Posterior cingulate gyrus (tissue), 11 donors: ENCODE measurements at places on chromosomes 13 and 19.
A peak's percentile ranks its signal among the peaks of the same experiment; 100 is the strongest.

DNA sequence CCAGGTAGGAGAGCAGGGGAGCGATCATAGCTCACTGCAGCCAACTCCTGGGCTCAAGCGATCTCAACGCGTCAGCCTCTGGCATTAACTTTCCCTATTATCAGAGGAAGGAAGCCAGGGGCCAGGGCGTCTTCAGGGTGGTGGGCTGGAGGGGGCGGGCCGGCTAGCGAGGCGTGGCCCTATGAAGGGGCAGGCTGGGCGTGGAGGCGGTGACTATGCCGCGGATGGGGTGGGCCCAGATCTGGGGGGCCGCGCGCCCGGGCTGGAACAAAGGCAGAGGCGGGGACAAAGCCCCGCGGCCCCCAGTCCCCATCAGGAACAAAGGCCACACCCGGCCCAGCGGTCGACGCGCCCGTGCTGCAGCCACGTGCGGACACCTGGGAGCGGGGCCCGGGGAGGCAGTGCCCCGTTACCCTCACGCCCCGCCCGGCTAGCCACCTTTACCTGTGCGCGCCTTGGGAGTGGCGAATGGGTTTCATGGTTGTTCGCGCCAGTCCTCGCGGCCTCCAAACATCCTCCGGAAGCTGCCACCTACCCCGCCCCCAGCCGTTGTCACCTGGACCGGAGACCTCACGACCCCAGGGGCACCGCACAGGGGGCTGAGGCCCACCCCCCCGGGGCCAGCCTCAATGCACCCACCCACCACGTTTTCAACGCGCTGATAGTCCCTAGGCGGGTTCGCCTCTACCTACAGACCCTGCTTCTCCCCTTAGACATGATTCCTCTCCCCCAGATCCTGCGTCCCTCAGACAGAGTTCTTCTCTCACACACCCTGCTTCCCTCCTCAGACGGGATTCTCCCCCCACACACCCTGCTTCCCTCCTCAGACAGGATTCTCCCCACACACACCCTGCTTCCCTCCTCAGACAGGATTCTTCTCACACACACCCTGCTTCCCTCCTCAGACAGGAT is 5.4 kb upstream of the TRIM28 start:
- DNase-seq: peak; percentile 39

DNA sequence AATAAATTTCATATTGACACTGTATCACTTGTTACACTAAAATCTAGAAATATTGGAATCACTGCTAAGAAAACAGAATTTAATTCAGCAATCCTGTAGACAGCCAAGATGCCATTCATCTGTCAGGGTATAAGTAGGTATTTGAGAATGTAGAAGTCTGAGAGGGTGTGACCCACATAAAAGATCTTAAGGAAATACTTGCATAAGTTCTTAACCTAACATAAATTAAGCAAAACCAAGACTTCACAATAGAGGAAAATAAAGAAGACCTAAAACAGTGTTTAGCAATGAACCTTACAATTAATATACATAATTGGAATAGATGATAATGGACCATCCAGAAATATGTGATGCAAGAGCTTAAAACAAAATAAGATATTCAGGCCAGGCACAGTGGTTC is 636.2 kb downstream of the TBC1D4 start:
- no peak for DNase-seq

GRCh38 chr13:90806016-90806615 is 541.4 kb upstream of the MIR17HG start:
- DNase-seq: no peak

GRCh38 chr13:26220575-26220974 is 1.5 kb downstream of the RNF6 start:
- DNase-seq: no peak

DNA sequence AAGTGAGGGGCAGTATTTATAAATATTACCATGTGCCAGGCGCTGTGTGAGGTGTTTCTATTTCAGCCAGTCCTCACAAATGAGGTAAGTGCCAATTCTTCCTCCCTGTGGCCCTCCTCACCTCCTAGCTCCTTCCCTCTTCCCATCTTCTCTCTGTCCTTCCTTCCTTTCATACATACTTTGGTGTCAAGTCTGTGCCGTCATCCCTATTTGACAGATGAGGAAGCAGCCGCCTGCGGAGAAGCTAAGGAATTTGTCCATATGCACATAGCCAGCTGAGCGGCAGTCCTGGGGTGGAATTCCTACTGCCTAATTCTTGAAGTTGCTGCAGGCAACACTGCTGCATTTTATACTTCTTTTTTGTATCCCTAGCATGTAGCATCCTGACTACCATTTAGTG is 150.8 kb downstream of the B3GLCT start:
- no peak for DNase-seq

GRCh38 chr19:33374236-33374714 is 766 bp downstream of the CEBPG start:
- DNase-seq: no peak

GRCh38 chr19:48856921-48857320 is 11.5 kb downstream of the PLEKHA4 start:
- no peak for DNase-seq

GRCh38 chr19:11813703-11814028 is 407 bp upstream of the ZNF440 start:
- DNase-seq: no peak

DNA sequence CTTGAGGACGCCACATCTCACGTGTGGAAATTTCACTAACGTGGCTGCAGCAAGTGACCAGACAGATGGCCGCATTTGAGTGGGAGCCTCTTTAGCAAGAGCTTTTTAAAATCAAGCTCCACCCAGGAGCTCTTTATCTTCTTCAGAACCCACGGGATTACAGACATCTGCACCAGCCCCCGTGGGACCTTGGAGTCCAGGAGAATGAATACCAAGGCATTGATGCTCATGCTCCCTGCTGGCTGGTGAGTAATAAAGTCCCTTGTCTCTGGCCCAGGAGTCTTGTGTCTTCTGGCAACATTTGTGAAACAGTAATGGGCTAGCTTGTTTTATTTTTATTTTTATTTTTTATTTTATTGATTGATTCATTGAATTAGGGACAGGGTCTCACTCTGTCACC is 64.4 kb downstream of the TRPM4 start:
- no peak for DNase-seq

GRCh38 chr19:35612224-35612558 is 344 bp upstream of the HAUS5 start:
- DNase-seq: no peak

GRCh38 chr19:37695144-37695899 is 24.2 kb downstream of the ZNF607 start:
- DNase-seq: no peak

DNA sequence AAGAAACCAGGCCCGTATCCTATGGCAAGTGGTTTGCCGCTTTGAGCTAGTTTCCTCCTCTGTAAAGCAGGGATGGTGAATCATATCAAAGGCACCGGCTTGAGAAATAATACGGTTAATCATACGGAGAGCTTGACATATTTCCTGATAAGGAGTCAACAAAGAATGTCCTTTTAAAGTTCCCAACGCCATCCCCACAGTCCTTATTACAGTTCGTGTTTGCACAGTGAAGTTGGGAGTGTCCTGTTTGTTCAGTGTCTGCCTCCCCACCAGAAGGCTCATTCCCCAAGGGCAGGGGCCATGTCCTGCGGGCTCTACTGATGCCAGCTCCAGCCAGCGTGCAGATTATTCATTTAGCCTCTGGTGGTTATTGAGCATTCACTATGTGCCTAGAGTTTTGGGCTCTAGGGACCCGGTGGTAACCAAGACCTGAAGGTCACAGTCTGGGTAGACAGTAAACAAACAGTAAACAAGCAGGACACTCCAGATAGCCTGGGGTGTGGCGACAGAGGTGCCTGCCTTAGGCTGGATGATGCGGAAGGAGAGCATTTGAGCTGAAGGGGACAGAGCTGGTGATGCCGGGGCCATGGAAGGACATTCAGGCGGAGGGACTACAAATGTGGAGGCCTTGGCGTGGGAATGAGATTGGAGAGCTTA is 6.3 kb downstream of the GRAMD1A start:
- no peak for DNase-seq

DNA sequence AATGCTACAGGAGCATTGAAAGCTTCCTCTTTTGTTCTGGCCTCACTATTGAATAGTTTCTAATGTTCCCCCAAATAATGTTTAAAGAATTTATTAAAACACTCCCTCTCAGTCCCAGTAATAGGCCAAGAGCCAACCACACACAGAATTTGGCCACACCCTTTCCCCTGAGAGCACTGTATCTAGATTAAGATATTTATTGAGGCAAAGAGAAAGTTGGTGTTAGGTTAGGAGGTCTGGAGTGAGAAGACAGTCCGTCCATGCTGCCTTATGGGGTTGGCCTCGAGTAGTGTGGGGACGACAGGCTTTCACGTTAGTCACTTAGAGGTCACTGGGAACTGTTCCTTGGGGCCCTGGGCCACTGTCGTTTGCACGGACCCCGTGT is 122.9 kb upstream of the RNF113B start:
- no peak for DNase-seq

- DNase-seq: no peak
Measured at GRCh38 chr13:101612735-101613134, 160.3 kb downstream of the ITGBL1 start.

DNA sequence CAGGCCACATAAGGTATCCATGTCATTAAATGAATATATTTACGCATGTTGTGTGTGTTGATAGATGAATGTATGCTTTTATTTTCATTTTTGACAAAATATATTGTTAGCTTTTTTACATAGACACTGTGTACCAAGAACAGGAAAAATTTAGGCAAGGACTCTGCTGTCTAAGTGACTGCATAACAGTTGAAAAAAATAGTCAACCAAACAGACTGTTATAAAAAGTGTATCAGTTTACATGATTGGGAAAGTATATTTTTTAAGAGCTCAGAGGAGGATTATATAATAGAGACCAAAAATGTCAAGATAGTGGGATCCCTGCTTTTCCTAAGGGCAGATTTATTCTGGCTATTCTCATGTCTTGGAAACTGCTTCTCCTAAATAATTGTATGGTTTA is 858.0 kb downstream of the SLITRK1 start:
- DNase-seq: no peak

GRCh38 chr19:10921199-10921909 is 7.1 kb downstream of the YIPF2 start:
- no peak for DNase-seq

DNA sequence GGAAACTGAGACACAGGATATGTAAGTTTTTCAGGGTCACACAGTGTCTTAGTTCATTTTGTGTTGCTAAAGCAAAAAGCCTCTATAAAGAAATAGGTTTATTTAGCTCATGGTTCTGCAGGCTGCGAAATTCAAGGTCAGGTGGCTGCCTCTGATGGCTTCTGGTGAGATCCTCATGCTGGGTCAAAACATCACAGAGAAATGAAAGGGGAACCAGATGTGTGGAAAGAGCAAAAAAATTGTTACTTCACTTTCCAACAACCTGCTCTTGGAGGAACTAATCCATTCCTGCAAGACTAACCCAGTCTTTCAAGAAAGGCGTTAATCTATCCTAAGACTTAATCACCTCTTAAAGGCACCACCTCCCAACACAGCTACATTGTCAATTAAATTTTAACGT is 64.2 kb upstream of the UBL3 start:
- no peak for DNase-seq

DNA sequence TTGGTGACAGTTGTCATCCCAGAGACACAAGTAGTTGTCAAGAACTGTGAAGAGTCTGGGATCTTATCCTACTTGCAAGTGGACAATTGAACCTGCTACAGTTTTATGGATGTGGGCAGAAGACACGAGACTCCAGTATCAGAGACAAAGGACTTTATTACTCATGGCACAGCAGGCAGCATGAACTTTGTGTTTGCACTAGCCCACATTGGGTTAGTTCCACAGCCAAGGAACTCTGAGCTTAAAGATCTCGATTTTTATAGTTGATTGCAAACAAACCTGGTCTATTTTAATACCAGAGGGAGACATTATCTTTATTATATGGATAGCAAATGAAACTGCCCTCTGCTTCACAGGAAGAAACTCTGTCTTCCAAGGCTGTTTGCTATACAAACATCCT is 16.0 kb upstream of the TPM4 start:
- no peak for DNase-seq

DNA sequence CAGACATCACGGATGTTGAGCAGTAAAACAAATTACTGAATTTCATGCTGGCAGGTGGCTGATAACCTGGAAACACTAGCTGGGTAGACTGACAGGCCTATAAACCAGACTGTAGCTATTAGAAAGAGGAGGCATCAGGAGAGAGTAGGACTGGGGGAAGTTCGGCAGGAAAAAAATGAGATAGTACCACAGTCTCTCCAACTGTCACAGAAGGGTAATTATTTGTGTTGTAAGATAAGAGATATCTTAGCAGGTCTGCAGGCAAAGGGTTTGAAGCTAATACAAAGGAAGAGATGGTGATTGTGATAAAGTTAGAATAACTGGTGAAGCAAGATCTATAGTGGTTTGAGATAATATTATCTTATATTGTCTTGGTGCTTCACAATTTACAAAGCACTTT is 41.7 kb downstream of the MIPEP start:
- no peak for DNase-seq

DNA sequence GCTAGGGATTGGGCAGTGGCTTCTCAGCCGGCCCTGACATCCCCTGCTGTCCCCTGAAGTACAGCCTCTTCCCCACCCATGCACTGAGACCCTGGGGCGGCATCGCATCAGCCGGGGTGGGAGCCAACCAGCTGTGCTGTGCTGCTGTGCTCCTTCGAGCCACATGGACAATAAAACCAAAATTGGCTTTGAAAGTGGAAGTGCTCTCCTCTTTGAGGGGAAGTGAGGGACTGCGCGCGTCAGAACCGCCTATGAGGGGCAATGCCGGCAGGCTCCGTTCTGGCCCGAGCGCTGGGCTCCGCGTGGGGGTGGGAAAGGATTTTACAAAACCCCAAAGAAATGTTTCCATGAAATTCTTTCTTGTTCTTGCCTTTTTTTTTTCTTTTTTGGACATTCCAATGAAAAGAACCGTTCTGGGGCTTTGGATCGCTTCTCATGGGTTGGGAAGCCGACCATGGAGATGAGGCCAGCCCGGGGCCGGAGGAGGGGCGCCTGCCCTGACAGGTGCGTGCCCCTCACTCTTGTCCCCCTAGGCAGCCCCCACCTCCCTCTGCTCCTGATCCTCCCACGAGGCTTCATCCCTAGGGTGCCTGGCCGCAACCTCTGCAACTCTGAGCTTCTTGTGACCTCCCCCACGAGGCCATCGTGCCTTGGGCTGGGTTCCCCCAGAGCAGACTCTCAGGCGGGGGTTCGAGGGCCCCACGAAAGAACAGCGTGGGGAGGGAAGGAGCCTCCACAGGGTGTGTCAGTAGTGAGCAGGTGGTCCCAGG is 22.6 kb downstream of the KLHL26 start:
- DNase-seq: no peak

- DNase-seq: no peak
Measured at GRCh38 chr13:73169971-73170370, 111.2 kb downstream of the KLF5 start.

DNA sequence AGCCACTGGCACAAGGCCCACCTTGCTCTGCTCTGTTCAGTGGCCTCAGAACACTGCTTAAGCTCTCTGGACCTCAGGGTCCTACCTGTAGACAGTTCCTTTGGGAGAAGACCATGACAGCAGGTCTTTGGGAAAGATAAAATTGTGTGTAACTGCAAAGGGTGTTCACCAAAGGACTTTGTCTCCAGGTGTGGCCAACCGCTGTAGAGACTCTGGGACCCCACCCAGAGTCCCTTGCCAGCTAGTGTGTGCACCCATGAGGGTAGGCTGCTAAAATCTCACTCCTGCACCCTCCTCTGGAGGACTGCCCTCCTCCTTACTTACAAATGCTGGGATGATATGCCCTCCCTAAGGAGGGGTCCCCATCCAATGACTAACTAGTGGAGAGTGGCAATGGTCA is 211.2 kb downstream of the TSHZ3 start:
- no peak for DNase-seq
